ENCODE measurements at places on chromosomes 13 and 19. TPM values are rescaled to one million over a fixed set of nuclear protein-coding genes. Genes with fewer than 3 reads are reported as not detected.

GRCh38 chr19:19490214-19490968, 25.0 kb downstream of the TSSK6 start:
- peak; percentile 89 for DNase-seq

The HIPK4 gene
- 1.2 TPM for polyA plus RNA-seq

GRCh38 chr13:107912745-107913144, 302.6 kb downstream of the LIG4 start:
- no peak for DNase-seq

The RASL11A gene
- polyA plus RNA-seq: 3.3 TPM

DNA sequence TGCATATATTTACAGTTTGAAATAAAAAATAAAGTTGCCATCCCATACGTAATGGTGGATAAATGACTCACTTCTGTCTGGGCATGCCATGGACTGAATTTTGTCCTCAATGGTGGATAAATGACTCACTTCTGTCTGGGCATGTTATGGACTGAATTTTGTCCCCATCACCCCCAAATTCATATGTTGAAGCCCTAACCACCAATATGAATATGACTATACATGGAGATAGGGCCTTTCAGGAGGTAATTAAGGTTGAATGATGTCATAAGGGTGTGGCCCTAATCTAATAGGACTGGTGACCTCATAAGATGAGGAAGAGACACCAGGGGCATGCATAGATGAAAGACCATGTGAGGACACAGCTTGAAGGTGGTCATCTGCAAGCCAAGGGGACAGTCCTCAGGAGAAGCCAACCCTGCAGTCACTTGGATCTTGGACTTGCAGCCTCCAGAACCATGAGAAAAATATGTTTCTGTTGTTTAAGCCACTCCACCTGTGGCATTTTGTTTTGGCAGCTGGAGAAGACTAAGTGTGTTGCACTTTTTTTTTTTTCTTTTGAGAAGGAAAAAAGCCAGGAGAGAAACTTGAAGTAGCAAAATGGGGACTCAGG, 41.8 kb downstream of the RFC3 start:
- DNase-seq: no peak

DNA sequence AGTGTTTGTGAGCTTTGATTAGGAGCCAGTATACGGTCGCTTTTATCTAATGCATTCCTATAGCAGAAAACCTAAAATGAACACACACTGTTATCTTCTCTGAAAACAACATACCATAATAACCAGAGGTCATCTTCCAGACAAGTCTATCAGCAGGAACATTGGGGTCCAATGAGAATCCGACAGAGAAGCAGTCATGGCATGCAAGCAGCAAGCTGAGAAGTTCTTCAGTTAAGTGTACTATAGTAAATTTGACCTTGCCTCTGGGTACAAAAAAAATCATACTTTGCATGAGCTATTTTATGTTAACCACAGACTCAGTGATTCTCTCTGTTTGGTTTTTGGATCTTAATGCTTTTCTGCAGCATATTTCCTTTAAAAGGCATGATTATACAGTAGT, 1505.1 kb downstream of the PCDH9 start:
- peak; percentile 24 for DNase-seq

The IGFL1 gene
- polyA plus RNA-seq: 5.4 TPM

GRCh38 chr13:35621989-35622388, 145.5 kb upstream of the MAB21L1 start:
- DNase-seq: no peak

The TFPT gene
- polyA plus RNA-seq: 16.8 TPM

The ZNF540 gene
- 1.3 TPM for polyA plus RNA-seq

DNA sequence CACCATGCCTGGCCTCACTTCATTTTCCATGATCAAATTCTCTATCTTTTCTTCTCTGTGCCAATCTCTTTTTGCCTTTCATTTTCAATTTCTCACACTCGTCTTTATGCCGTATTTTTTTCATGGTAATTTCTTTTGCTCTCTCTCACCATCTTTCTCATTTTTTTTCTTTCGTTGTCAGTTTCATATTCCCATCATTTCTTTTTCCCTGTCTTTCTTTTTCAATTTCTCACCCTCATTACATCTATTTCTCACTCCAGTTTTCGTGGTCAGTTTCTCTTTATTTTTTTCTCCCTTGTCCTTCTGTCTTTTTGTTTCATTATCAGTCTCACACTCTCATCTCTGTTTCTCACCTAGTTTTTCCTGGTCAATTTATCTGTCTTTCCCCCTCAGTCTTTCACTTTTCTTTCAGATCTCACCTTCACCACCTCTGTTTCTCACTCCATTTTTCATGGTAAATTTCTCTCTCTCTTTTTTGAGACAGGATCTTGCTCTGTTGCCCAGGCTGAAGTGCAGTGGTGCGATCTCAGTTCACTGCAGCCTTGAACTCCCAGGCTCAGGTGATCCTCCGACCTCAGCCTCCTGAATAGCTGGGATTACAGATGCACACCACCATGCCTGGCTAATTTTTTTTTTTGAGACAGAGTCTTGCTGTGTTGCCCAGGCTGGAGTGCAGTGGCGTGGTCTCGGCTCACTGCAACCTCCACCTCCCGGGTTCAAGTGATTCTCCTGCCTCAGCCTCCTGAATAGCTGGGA, 14.1 kb downstream of the SSC5D start:
- DNase-seq: no peak

The MYPOP gene
- 4.2 TPM for polyA plus RNA-seq

- peak; percentile 40 for DNase-seq
Observed at GRCh38 chr19:38250821-38251563, 5.2 kb downstream of the PPP1R14A start.

The ATCAY gene
- polyA plus RNA-seq: 0.21 TPM

GRCh38 chr19:979318-979741, 4.8 kb upstream of the WDR18 start:
- no peak for DNase-seq

DNA sequence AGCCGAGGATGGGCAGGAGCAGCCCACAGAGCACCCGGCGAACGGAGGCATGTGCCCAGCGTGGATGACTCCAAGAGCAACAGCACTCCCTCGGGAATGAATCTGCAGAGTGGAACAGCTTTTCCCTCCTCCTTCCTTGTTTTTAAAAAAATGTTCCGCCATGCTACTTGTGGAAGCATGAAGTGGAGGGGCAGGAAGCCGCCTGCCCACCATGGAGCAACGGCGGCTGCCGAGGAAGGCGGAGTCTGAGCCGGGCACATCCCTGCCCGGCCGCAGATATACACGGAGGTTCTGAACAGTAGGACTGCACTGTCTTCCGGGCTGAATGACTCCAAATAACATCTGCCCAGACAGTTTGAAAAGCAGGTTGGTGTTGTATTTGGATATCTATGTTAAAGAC, 65.2 kb downstream of the SOX1 start:
- DNase-seq: no peak

The RELB gene
- polyA plus RNA-seq: 5.6 TPM

DNA sequence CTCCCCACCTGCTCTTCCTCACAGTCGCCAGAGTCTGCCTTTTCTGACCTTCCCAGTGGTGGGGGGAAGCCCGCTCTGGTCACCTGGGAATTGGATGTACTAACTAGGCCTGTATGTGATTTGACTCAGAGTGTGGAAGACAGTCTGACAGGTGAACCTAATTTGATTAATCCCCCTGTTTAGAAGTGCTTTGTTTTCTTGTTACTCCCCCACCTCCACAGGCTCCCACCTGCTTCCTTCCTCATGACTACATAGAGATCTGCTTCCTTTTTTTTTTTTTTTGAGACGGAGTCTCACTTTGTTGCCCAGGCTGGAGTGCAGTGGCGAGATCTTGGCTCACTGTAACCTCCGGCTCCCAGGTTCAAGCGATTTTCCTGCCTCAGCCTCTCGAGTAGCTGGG, 44.0 kb downstream of the COG3 start:
- DNase-seq: no peak

DNA sequence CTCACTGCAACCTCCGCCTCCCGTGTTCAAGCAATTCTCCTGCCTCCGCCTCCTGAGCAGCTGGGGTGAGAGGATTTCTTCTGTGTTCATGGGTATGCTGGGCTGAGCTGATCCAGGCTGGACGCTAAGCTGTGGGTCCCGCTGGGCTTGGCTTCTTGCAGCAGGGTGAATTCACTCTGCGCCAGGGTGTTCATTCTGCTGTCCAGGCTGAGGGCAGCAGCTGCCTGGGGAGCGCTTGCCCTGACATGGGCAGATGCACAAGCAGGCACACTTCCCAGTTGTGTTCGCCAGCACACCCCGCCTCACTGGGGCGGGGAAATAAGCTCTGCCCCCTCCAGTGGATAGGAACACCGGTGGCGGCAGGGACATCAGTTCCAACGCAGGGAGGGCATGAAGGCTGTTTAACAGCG, 7.3 kb upstream of the INAFM1 start:
- DNase-seq: no peak

The DNAJB1 gene
- polyA plus RNA-seq: 75.4 TPM

The SIAH3 gene
- 0.08 TPM for polyA plus RNA-seq

The FOXO1 gene
- polyA plus RNA-seq: 17.1 TPM

- no peak for DNase-seq
Observed at GRCh38 chr13:67101730-67102467, 128.2 kb downstream of the PCDH9 start.

All from muscle of back (tissue), 13 donors.